ENCODE measurements at places on chromosomes 2 and 18.

- DNase-seq: no peak
These were observed 48.7 kb upstream of the INPP4A start for GRCh38 chr2:98395977-98396376.

DNA sequence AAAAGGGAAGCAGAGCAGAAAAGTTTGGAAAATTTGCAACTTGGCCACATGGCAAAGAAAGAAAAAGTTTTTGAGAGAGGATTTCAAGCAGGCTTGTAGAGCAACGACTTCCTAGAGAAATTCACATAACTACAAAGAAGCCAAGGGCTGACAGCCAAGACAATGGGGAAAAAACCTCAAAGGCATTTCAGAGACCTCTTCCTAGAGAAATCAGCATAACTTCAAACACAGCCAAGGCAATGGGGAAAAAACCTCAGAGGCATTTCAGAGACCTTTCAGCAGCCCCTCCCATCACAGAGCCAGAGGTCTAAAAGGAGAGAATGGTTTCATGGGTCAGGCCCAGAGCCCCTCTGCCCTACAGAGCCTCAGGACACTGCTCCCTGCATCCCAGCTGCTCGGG, 7.2 kb downstream of the ADI1 start:
- DNase-seq: no peak

DNA sequence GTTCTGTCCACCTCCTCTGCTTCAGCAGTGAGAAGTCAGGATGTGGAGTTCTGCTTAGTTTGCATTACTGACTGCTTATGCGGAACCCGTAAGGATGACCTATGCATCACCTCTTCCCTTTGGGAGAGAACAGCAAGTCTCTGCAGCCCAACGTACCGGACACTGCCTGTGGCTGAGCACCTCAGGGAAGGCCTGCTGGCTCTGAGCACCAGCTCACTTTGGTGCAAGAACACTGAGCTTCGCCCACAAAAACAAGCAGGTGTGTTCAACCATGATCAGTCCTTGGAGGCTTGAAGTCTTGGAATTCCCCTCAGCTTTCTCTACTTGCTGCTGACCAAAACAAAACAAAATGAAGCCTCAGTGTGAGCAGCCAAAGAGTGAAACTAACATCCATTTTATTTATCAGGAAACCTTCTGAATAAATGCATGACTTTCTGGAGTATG, 52.7 kb upstream of the NCK2 start:
- no peak for DNase-seq

DNA sequence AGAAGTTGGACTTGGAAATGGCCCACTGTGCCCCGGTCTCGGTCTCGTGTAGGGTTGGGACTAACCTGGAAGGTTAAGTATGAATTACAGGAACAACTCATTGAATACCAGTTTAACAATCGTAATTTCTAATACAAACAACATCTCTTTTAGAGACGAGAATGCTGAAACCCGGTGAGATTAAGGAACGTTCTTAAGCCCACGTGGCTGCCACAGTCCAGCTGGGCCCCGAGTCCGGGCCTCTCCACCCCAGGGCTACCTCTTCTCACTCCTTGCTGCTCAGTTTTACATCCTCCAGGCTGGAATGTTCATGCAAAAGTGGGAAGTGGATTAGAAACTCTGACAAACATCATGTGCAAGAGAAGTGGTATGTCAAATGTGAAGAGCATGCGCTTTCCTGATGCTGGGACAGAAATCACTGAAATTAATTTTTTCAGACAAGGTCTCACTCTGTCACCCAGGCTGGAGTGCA, 29.4 kb downstream of the NGEF start:
- no peak for DNase-seq

DNA sequence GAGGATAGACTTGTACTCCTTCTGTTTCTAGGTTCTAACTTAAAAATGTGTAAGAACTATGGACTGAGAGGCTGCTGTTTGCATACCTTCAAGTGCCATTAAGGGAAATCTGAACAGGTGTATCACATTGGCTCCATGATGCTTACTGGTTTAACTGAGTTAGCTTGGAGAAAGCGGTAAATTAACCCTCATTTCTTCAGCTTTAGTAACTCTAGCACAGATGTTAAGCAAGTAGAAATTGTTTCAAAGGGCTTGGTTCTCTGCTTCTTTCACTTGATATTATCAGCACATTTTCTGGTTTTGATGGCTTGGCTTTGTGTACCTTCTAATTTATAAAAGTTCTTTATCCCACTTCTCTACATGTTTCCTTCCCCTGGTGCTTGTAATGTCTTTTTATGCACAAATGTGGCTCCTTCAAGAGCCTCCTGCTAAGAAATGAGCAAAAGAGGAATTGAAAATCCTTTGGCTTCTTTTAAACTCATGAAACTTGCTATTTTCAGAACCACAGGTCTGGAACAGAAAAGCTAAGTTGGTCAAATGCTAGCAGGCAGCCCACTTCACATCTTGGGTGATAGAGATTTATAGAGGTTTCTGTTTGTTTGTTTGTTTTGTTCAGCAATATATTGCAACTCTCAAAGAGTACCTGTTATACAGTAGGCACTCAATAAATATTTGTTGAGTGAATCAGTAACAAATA, 249.9 kb upstream of the THUMPD2 start:
- DNase-seq: no peak

DNA sequence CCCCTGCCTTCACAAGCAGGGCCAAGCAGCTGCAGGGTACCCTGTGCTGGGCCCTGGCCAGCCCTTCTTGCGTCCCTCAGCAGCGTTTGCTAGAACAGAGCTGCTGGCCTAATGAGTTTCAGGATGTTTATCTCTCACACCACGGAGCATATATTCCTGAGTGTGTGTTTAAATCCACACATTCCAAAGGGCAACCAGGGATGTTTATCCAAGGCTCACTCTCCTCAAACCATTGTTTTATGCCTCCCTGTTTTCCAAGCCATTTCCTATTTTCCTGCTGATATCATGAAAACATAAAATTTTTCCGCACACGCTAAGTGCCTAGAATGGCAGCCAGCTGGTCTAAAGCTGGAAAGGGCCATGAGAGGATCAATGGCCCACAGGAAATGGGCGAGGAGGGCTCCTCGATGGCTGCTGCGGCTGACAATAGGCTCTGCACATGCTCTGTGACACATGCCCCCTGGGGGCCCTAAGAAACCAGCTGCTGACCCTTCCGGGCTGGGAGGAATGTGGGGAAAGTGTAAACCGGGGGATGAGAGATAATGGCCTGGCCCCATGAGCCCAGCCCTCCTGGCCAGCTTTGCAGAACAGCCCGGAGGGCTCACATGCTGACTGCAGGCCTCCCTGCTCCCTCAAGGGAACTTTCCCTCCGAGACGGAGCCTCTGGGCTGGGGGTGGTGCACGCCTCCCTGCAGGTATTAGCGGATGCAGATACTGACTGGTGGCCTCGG, 194.0 kb downstream of the NDUFA10 start:
- no peak for DNase-seq

DNA sequence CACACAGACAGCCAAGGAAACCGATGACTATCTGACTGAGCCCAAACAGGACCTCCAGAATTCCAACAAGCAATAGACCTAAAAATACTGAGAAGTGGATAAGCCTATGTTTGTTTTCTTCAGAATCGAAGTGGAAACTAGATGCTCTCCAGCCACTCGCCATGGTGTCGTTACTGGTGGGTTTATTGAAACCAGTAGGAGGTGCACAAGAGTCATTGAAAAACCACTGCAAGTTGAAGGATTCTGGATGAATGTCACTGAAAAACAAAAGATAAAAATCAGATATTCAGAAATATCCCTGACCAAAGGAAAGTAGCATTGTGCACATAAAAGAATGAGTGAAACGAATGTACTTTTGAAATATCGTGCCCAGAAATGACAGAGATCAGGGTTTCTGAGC, 15.3 kb downstream of the TM4SF20 start:
- no peak for DNase-seq

DNA sequence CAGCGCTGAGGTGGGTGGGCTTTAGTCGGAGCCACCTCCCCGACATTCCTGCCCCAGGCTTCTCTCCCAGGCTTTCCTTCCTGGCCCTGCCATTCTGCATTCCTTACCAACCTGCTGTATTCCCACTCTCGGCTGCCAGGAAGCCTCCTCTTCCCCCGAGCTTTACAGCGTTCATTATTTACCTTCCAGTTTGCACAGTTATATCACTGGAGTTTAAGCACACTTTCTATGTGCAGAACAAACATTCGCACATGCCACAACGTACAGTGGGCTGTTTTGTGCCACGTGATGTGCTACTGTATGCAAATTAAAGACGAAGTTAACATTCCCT, 246.3 kb downstream of the SOX11 start:
- no peak for DNase-seq

DNA sequence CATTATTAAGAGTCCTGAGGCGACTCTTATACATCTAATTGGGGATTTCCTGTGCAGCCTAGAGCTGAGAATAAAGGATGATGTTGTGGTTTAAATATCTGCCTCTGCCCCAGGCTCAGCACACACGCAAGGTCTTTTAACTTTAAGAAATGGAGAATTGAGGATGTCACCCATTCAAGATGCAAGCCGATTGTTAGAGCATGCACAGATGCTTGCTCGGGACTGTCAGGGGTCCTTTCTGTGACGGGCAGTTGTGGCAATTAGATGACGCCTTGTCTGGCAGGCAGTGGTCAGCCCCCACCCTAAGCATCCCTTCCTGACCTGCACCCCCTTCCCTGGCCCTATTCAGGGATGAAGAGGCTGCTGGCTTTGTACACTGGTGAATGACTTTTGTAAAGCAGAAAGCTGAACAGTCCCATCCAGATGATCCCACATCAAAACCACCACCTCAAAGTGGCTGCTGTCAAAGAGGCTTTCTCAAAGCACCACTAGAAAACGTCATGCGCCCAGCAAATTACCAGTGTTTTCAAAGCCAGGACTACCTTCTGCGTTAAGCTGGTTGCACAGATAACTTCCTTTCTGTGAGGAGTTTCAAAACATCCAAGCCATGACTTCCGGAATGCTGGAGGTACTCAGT, 23.7 kb downstream of the FAM178B start:
- DNase-seq: peak; percentile 94

DNA sequence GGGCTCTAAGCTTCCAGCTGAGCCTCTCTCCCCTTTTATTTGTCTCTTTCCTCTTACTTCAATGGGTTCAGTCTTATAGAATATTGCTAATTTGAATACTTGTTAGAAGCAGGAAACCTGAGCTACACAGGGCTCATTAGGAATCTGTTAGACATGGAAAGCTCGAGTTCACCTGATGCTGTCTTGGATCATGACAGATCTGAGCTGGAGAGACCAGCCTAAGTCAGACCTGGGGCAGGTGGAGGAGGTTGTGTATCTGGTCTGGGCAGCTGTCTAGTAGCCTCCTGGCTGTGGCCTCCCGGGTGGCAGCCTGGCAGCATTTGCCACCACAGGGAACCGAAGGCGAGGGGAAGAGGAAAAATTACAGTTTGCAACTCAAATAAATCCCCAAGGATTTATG, 185.9 kb downstream of the ICOS start:
- no peak for DNase-seq

GRCh38 chr18:13527730-13528129, 198.6 kb downstream of the FAM210A start:
- no peak for DNase-seq

DNA sequence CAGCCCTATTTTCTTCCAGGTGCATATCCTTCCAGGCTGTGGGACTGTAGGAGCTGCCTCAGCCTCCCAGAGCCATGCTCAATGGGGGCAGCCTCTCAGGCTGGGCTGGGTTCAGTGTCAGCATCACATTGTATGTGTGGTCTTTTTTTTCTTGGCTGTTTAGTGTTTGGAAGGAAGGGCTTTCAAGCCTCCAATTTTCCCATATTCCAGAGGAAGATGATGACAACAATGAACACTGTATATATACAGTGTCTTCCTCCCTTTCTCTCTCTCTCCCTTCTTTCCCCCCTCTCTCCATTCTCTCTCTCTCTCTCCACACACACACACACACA, 326.4 kb downstream of the DYSF start:
- DNase-seq: no peak

DNA sequence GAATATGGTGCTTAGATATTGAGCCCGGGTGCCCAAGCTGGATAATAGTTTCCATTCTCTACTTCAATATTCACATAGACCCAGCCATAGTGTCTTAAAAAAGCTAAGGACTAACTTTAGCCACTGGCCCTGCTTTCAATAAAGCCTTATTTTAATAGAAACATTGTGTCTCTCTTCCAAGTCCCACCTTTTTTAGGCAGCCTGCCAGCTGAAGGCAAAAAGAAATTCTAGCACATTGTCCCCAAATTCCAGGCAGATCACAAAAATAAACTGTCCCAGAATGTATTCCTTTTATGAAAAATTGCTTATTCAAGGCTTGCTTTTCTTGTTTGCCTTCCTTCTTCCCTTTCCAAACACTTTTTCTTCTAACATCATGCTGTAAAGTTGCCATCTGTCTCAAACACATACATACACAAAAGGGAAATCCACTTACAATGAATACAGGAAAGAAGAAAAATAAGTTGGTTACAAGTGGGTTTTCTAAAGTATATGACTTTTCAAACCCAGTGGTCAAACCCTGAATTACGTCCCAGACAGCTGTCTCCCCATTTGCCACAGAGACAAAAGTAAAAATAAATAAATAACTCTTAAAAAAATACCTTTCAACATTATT, 778.5 kb downstream of the BCL11A start:
- DNase-seq: no peak

- no peak for DNase-seq
These were observed 570.0 kb upstream of the GCFC2 start for GRCh38 chr2:76280686-76281085.

DNA sequence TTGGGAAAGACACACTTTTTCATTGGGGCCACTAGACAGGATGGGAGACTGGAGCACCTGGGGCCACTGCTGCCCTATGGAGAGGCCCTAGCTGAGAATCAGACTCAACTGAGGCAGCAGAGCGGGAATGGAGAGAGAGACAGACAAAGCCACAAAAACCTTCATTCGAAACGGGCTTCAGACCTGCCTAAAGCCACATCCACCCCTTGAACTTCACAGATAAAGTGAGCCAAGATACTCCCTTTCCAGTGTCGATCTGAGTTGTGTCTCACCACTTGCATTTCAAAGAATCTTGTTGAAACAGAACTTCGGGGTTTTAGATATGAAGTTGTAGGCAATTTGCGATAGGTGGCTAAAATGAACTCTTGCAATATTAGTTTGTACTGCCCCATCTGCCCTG, 11.3 kb upstream of the LDLRAD4 start:
- no peak for DNase-seq

DNA sequence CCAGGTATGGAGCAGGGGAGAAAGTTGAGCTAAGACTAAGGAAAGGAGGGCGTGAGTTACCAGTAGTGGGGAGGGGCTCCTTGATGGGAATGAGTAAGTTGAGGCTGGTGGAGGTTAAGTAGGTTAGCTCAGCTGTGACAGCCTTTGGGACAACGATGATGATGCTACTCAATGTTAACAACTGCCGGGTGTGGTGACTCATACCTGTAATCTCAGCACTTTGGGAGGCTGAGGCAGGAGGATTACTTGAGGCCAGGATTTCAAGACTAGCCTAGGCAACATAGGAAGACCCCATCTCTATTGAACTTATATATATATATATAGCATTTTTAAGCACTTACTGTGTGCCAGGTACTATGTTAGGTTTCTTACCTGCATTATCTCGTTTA, 48.4 kb downstream of the HK2 start:
- no peak for DNase-seq

GRCh38 chr2:8798393-8798792, 39.0 kb downstream of the KIDINS220 start:
- DNase-seq: no peak
